ENCODE measurements at places on chromosomes 3 and 15.

DNA sequence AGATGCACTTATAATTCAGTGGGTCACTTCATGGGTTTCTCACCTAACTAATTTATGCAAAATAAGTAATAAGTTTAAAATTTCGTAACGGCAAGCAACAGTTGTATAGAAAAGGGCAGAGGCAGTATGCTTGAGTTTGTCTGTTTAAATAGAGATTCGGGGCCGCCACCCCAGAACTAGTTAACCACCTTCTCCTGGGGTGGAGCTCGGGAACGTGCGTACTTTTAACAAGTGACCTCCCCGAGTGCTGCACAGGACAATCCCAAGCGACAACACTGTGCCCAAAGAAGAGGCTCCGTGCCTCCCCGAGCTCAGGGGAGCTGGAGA is 439 bp downstream of the SSR3 start:
- no peak for DNase-seq

GRCh38 chr3:149114458-149114857 is 15.0 kb upstream of the HPS3 start:
- DNase-seq, result no peak

GRCh38 chr3:86929046-86929445 is 61.9 kb downstream of the VGLL3 start:
- no peak for DNase-seq

GRCh38 chr15:34304613-34305012 is 33.0 kb downstream of the SLC12A6 start:
- no peak for DNase-seq

GRCh38 chr15:89167267-89168176 is 53.9 kb downstream of the RLBP1 start:
- DNase-seq, result no peak

- no peak for DNase-seq
Observed at GRCh38 chr15:69623392-69624154, 171.0 kb downstream of the RPLP1 start.

DNA sequence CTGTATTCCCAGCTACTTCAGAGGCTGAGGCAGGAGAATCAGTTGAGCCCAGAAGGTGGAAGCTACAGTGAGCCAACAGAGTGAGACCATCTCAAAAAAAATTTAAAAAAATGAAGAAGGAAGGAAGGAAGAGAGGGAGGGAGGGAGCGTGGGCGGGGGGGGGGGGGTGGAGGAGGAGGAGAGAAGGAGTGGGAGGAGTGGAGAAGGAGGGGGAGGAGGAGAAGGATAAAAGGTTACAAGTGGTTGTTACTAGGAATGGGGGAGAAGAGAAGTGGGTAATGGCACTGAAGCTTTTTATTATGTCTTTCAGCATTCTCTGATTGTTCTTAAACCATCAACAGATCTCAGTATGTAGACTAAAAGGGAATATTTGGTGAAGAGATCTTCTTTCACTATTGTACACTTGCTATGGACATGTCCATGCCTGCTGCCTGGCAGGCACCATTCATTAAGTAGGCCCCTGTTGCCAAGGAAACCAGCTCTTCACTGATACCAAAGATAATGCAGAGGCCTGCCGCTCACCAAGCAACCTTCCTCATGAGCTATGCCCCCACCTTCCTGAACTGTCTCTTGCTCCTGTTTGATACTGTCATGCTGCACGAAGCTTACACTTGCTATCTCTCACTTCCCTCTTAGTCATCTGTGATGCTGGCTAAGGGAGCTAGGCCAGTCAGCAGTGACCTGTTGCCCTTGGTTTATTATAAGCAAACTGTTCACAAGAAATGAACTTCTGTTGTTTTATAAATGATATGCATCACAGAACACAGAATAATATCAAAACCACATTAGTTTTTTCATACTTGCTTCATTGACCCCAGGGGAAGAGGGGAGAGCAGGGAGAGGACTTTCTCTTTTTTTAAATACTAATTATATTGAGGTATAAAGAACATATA is 23.1 kb downstream of the EPM2AIP1 start:
- DNase-seq, result peak; percentile 10

GRCh38 chr3:66428733-66429132 is 72.1 kb downstream of the LRIG1 start:
- no peak for DNase-seq

- no peak for DNase-seq
Observed at GRCh38 chr3:115715241-115715745, 92.0 kb downstream of the GAP43 start.

GRCh38 chr3:149589332-149589731 is 68.5 kb downstream of the WWTR1 start:
- DNase-seq, result no peak

- DNase-seq, result peak; percentile 36
Observed at GRCh38 chr3:186534113-186534669, 10.0 kb downstream of the CRYGS start.

GRCh38 chr15:59271595-59272201 is 65.1 kb downstream of the LDHAL6B start:
- DNase-seq, result no peak

DNA sequence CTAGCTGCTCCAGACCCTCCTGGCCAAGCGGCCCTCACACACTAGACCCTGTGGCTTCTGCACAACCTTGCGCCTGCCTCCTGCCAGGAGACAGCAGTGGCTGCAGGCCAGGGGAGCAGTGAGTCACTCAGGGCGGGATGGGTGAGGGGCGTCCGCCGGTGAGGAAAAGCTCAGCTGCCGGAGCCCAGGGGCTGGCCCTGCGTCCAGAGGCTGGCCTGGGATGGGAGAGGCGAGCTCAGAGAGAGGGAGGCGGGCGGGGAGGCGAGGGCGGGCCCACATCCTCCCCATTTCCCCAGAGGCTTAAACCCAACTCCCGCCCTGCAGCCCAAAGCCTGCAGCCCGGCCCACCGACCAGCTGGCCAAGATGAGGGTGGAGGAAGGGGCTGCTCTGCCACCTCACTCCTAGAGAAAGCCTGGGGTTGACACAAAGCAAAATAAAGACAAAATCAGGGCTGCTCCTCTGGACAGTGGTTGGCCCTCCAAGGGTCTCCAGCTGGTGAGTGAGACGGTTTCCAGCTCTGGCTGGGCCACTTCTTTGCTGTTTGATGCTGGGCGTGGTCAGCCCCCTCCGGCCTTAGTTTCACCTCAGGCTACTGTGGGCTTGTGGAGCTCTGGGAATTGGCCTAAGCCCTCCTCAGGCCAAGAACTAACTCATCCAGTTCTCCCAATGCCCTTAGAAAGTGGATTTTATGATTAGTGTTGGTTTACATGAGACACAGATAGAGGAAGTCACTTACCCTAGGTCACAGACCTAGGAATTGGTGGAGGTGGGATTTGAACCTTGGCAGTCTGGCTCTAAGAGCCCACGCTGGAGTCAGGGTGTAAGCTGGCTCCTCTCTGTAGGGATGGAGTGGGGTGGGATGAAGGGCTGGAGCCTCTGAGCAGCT is 50.6 kb downstream of the IQSEC1 start:
- no peak for DNase-seq

DNA sequence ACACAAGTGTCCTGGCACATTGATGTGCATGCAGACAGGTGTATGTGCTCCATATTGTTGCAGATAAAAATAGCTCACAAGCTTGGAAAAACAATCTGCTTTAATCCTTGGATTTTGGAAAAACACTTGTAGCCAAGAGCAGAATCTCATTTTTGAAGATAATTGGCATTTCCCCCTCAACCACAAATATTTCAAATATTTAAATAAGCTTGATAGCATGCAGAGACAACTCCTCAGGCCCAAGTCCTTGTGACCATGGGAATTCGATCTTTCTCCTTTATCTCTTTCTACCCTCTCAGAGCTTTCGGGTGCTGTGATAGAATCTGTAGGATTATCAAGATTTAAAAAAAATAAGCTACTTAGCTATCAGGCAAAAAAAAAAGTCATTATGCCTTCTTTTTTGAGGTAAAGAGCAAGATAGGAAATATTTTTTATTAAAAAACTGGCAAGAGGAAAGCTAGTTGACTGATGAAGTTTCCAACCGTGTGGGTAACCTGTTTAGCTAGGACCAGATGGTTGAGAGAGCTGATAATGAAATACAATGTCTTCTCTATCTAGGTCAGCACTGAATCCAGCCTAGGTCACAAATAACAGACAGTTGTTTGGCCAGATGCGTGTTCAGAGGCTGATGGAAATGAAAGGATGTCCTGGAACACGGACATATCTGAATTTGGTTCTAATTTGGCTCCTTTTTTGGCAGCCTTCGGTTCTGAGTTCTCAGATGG is 54.9 kb upstream of the SNRK start:
- DNase-seq, result no peak

GRCh38 chr15:84684092-84684491 is 26.1 kb upstream of the NMB start:
- DNase-seq, result no peak

DNA sequence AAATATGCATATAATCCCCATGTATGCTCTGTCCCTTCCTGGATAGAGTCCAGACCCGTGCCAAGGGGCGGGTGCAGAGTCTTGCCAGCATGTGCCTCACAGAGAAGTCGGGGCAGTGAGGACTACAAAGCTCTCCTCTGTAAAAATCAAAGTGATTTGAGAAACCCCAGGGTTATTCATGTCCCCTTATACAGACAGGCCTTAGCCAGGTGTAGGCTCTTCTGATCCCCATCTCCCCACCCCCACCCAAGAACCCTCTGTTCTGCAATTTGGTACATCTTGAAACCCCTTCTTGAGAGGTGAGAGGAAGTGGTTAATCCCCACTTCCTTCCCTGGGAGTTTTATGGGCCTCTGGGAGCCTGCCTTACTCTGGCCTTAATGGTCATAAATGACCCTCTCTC is 24.7 kb downstream of the TRIM71 start:
- no peak for DNase-seq
